COLO829 (cell line): ENCODE measurements at places on chromosomes 5 and 9.
A peak's percentile ranks its signal among the peaks of the same experiment; 100 is the strongest.

DNA sequence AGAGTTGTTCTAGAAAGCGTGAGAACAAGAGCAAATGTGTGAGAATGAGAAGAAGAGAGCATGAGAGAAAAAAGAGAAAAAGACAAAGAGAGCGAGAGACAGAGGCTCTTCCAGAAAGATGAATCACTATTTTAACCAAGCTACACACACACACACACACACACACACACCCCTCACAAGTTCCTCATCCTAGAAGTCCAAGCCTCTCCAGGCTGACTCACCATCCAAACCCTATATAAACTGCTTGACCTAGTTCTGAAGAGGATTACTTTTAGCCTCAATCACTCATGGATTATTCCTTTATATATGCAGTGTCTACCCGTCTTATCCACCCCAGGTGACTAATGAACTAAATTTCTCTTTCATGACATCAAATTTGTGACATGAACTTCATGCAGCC, 37.6 kb downstream of the C9orf57 start:
- no peak for DNase-seq

GRCh38 chr5:161051920-161052500, 200.0 kb upstream of the ATP10B start:
- peak; percentile 10 for DNase-seq

- no peak for DNase-seq
These were observed 12.2 kb downstream of the DDX4 start for GRCh38 chr5:55750063-55750462.

DNA sequence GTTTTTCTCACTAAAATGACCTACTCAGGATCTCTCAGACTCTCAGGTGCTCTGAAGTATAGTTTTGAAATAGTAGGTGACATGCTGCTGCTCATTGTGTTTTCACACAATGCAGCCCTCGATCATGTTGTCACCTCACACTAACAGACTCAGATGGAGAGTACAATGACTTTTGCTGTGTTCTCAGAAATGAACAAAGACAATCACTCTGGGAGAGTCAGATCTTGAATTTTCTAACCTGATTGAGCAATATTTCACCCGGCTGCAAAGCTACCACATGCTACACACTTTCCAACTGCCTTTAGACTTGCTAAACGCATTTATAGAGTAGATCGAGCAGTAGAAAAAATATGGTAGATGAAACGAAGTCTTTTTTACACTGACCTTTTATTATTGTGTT, 113.4 kb downstream of the ST8SIA4 start:
- DNase-seq, result no peak

GRCh38 chr9:120636194-120636957, 56.4 kb upstream of the CDK5RAP2 start:
- DNase-seq, result no peak

- DNase-seq, result no peak
These were observed 425.4 kb downstream of the DNAH5 start for GRCh38 chr5:13519131-13519530.

DNA sequence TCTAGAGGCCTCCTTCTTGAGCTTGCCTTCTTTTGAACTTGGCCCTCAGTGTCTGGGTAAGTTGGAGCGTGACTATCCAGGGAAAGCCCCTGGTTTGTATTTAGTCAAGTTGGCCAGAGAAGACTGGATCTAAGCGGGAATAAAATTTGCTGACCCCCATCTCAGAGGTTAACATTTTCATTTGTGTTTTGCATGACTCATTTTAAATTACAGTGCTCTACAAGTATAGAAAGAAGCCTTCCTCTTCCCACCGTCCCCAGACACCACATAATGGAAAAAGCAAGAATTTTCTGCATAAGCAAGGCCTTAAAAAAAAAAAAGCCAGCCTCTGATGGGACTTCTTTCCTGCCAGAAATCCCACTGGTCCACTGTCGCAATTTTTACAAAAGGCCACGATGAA, 27.2 kb downstream of the PIK3R1 start:
- no peak for DNase-seq

- no peak for DNase-seq
These were observed 36.5 kb upstream of the ANKRD33B start for GRCh38 chr5:10527281-10527950.

GRCh38 chr9:20394969-20395368, 227.3 kb downstream of the MLLT3 start:
- no peak for DNase-seq

DNA sequence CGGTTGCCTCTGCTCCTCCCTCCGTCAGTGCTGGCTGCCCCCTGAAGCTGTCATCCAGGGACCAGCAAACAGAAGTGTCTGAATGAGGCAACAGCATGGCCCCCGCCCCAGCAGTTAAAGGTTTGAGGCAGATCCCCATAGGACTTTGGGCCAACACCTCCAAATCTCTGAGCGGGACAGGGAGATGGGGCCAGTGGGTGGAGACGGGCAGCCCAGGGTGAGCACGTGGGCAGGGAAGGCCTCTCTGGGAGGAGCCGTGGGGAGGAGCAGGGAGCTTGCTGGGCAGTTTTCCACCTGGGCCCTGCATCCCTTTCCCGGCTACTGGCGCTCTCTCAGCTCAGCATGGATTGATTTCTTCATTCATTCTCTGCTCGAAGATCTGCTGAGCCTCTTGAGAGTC, 39.1 kb upstream of the NOTCH1 start:
- DNase-seq, result no peak

- DNase-seq, result no peak
These were observed 230.4 kb downstream of the DOCK8 start for GRCh38 chr9:445033-445432.

GRCh38 chr5:143258559-143259253, 144.8 kb downstream of the NR3C1 start:
- no peak for DNase-seq
